ENCODE measurements at places on chromosomes 1 and 21.

GRCh38 chr1:61043010-61043820 lies 39.1 kb upstream of the NFIA start:
- peak; percentile 67 for DNase-seq

DNA sequence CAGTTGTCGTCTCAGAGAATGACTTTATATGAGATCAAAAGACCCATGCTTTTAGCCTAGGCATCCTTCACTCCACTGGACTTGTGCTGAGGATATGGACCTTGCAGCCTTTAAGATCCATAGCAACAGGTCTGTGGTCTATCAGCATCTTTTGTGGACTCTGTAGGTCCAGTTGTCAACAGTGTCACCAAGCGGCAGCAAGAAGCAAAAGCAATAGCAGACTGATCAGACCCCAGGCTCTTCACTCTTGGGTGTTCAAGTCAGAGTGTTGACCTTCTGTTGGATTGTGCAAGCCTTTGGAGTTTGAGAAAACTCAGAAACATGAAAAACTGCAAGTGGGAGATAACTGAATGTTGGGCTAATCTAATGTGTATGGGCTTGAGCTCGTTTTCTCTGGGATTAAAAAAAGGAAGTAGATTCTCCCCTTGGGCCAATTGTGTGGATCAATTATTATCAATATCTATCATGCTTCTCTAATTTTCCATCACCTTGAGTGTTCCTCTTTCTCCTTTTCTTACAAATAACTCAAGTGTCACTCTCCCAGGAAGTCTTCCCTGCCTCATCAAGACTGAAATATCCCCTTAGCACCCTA lies 144.2 kb downstream of the LYPLAL1 start:
- no peak for DNase-seq

DNA sequence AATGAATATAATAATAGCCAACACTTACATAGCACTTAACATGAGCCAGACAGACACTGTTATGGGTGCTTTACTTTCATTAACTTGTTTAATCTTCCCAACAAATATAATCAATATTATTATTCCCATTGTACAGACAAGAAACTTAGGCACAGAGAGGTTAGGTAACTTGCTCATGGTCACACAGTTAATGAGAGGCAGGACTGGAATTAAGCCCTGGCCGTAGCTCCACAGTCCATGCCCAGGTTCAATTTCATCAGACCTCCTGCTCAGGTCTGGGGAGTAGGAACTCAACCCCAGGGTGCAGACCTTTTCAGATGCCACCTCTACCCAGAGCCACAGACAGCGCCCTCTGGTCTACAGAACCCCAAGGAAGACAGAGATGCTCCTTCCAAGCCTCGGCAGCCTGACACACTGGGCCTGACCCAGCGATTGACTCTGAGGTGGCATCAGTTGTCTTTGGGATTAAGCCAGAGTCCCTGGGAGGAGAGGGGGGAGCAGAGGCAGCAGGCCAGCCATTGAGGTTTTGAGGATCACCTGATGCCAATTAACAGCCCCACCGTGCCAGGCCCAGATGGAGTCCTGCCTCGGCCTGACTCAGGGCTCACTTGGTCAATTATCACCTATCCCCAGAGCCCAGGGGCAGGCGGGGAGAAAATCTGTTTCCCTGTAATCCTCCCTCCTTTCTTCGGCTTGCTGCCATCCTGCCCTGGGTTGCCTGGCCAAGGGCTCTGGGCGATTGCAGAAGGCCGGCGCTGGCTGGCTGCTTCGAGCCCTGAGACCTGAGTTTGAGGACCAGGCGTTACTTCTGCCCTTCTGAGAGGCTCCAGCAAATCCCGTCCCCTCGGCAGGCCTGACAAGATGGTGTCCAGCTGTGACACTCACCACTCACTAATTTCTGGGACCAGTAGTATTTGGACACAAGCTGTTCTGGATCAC lies 116.7 kb downstream of the LACTBL1 start:
- DNase-seq, result no peak

GRCh38 chr1:98323388-98323787 lies 338.1 kb upstream of the SNX7 start:
- DNase-seq, result peak; percentile 91

GRCh38 chr1:21564521-21565095 lies 55.4 kb downstream of the ALPL start:
- peak; percentile 52 for DNase-seq

GRCh38 chr1:209630383-209631225 lies 21.6 kb downstream of the LAMB3 start:
- no peak for DNase-seq

DNA sequence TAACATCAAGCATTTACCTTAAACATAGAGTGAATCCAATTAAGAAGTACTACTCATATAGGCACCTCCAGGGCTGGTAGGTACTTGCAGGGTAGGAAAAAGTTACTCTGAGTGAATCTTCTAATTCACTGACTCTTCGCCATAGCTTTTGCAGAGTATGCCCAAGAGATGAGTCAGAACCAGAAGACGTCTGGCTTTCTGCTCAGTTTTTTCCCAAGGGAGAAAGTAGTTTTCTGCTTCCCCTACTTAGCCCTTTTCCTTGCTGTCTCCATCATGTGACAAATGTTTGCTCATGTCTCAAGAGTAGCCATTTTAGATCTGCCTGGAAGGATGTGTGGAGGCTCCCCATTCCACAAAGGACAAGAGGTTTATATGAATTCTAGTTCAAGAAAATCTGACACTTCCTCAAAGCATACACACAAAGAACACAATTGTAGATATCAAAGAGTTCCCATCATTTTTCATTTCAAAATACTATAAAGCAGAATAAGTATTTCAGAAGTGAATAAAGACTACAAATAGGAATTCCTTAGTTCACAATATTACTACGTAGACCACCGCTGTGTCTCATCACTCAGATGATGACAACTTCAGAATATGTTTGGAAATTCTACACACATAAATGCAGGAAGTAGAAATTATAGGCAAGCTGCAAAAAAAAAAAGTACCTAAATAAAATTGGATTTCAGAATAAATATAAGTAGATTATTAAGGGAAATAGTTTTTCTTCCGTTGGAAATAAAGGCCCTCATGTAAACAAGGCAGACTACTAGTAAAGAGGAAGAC lies 98.5 kb downstream of the ASH1L start:
- peak; percentile 96 for DNase-seq

GRCh38 chr1:52237430-52237829 lies 95.5 kb downstream of the ZFYVE9 start:
- peak; percentile 77 for DNase-seq

DNA sequence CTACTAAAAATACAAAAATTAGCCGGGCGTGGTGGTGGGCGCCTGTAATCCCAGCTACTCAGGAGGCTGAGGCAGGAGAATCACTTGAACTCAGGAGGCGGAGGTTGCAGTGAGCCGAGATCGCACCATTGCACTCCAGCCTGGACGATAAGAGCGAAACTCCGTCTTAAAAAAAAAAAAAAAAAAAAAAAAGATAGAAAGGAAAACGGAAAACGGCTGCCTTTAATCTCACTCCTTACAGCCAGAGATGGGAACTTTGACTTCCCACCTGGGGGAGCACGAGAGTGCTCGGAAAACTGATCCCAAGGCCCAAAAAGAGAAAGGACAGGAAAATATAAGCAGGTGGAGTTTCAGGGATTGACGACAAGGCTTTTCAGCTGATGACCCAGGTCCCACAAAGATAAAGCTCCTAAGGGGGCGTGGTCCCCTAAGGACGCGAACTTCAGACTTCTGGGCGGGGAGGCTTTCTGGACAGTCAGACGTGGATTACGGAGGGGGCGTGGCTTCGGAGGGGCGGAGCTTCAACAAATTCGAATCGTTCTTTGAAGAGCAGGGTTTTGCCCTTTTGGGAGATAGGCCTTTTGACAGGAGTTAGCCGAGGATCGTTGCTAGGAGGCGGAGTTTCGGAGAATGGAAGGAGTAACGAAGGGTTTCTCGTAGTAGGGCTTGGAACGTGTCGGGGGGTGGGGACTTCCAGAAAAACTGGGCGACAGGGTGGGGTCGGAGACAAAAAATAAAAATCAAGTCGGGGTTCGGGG lies 958 bp upstream of the CKS1B start:
- DNase-seq, result peak; percentile 98

- DNase-seq, result no peak
These were observed 280.5 kb upstream of the VAMP3 start for GRCh38 chr1:7490576-7490975.

DNA sequence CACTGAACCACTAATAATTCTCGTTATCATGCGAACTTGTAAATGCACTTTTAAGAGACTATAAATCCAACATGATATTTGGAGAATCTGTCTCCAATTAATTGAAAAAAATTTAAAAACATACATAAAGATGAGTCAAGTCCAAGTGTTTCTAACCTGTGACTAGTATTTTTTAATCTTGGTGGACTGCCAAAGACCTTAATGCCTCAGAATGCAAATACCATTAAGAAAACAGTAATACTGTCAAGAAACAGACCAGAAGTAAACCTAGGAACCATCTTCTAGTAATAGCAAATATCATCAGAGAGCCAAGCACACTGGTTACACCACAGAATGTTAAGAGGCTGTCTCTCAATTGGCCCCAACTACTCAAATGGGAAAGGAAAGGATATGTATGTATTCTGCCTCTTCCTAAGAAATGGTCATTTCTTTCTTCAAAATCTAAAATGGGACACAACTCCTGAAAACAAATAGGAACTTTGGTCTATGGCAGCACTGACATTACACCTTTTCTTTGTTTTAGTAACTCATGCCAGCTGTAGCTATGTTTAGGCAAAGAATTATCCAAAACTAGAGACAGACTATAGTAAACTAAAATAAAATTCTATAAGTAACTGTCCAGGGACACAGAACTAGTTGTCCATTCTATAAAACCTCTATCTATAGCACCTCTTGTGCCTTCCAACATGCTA lies 15.8 kb downstream of the SCYL3 start:
- peak; percentile 56 for DNase-seq

GRCh38 chr21:39375446-39375845 lies 26.6 kb upstream of the HMGN1 start:
- DNase-seq, result no peak

- DNase-seq, result no peak
These were observed 433.8 kb downstream of the CAMTA1 start for GRCh38 chr1:7219031-7219430.

DNA sequence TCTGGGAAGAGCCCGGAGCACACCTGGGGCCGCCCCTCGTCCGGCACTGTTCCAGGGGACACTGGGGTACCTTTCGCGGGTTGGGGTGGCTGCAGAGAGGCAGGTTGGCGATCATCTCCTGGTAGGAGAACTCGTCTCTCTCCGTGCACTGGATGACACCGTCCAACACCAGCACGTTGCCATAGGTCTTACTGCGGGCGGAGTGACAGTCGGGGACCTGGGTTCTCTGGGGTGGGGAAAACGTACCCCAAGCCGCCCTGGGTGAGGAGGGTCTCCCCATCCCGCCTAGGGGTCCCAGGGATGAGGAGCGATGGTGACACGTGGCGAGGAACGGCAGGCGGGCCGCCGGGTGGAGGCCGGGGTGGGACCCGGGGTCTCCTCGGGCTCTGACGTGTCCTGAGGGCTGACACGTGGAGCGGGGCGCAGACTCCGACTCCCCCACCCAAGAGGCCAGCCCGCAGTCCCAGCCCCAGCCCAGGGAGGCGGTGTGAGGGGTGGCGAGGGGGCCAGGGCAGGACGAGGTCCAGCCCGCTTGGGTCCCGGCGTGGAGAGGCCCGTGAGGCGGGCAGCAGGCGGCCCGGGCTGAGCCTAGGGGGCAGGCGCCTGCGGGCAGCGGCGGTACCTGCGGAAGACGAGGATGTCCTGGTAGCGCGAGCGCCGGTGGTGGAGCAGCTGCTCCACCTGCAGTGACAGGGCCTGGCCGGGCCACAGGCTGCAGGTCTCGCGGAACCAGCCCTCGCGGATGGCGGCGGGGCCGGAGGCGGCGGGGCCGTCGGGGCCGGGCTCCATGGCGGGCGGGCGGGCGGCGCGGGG lies 457 bp downstream of the SRM start:
- no peak for DNase-seq

All from fibroblast of skin of back (primary cell).